PC-9 (cell line): ENCODE measurements at places on chromosomes 1 and 21. TPM values are rescaled to one million over a fixed set of nuclear protein-coding genes. Genes with fewer than 3 reads are reported as not detected.

GRCh38 chr1:201376464-201377374, 761 bp downstream of the TNNT2 start:
- peak; percentile 63 for DNase-seq
- peaks cover 7% of the 10 kb centered on the region; the same call in 1 of the 2 replicates for H3K4me1 ChIP-seq
- H3K36me3 ChIP-seq = no peaks in the 10 kb centered on the region
- H3K27me3 ChIP-seq = peaks cover 42% of the 10 kb centered on the region
- H3K4me3 ChIP-seq = no peak overlapping the region
- H3K27ac ChIP-seq = no peak overlapping the region

DNA sequence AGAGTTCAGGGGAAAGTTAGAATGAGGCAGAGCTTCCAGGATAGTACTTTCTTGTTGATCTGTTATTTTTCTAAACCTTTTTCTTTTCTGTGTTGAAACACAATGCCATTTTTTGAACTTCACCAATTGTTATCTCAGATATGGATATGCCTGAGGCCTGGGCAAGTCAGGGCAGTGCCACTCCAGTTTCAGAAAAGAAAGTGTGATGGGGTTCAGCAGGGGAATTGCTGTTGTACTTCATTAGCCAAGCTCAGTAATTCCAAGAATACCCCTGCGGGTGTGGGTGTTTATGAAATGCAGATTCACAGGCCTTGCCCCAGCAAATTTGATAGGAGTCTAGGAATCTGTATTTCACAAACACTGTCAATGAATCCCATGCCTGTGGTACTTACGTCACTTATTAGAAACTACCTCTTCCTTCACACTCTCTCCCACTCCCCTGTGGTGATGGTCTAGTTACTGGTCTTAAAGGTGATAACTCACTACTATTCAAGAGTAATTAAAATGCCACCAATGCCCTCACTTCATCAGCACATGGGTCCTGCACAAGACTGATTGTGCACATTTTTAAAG, 142.3 kb downstream of the PBX1 start:
- no peak overlapping the region for H3K4me3 ChIP-seq
- no peak for DNase-seq
- no peak overlapping the region for H3K27ac ChIP-seq
- H3K4me1 ChIP-seq = peaks cover 34% of the 10 kb centered on the region
- H3K36me3 ChIP-seq = no peaks in the 10 kb centered on the region

- no peaks in the 10 kb centered on the region for H3K4me1 ChIP-seq
- no peak for DNase-seq
- H3K27me3 ChIP-seq = peaks cover 20% of the 10 kb centered on the region; the same call in 1 of the 2 replicates
- no peak overlapping the region for H3K4me3 ChIP-seq
- no peaks in the 10 kb centered on the region for H3K36me3 ChIP-seq
Observed at GRCh38 chr1:181425566-181425965, 57.8 kb upstream of the CACNA1E start.

CYP4X1 gene
- not detected in 2 replicates for total RNA-seq

ANGPTL3 gene
- not detected in 2 replicates for total RNA-seq

DNA sequence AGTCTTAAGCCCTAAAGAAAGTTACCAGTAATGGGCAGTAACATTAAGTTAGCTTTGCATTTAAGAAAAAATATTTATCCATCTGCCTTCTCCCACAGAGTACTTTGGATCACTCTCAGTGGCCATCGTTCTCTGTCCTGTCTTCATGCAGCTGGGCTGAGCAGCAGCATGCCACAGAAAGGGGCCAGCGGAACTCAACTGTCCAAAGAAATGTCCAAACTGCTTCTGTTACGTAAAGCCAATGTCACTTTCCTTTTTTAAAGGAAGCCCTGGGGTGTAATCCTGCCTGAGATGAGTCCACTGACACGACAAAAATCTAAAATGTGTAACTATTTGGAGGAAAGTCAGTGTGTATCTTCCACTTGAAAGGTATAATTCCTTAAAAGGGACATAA, 291.6 kb downstream of the SMYD3 start:
- H3K27me3 ChIP-seq = no peaks in the 10 kb centered on the region
- H3K27ac ChIP-seq = no peak overlapping the region
- H3K4me1 ChIP-seq = no peaks in the 10 kb centered on the region
- no peak for DNase-seq
- no peaks in the 10 kb centered on the region for H3K36me3 ChIP-seq

DNA sequence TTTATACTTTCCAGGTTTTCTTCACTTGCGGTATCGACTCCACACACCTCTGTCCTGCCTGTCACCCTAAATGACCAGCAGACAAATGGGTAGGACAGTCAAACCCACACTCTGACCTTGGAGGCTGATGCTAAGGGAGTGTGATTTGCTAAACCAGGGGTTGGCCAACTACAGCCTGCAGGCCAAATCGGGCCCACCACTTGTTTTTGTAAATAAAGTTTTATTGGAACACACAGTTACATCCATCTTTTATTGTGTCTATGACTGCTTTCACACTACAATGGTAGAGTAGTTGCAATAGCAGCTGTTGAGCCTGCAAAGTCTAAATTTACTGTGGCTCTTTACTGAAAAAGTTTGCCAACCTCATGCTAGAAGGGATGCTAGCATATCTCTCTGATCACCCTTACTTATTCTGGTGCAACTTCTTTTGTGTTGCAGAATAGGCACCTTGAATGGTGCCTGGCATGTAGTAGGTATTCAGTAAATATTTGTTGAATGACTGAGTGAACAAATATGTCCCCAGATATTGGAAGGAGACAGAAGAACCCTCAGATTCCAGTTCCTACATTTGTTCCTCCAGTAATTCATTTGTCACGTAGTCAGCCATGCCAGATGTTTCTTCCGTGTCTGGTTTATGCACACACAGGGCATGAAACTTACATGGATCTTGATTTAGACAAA, 18.6 kb downstream of the IFNGR2 start:
- H3K36me3 ChIP-seq = 0 out of 2 replicates have a peak, but pooled peaks cover 10% of the 10 kb centered on the region
- H3K27me3 ChIP-seq = no peaks in the 10 kb centered on the region
- no peak overlapping the region for H3K4me3 ChIP-seq
- DNase-seq = peak; percentile 43

PROK1 gene
- not detected in 2 replicates for total RNA-seq

GRCh38 chr1:163604896-163605295, 283.1 kb downstream of the NUF2 start:
- no peaks in the 10 kb centered on the region for H3K36me3 ChIP-seq
- H3K27me3 ChIP-seq = no peaks in the 10 kb centered on the region
- no peak overlapping the region for H3K27ac ChIP-seq

CELA2A gene
- total RNA-seq = not detected in 2 replicates

KCNJ15 gene
- not detected in 2 replicates for total RNA-seq

SH2D5 gene
- 1.1 and 1.5 TPM in 2 replicates for total RNA-seq

S100A9 gene
- total RNA-seq = 2.1 and 4.3 TPM in 2 replicates

GRCh38 chr1:107138166-107138565, 2.7 kb upstream of the NTNG1 start:
- H3K4me1 ChIP-seq = no peaks in the 10 kb centered on the region
- no peak overlapping the region for H3K4me3 ChIP-seq
- peaks cover 3% of the 10 kb centered on the region; the same call in 1 of the 2 replicates for H3K27me3 ChIP-seq

DNA sequence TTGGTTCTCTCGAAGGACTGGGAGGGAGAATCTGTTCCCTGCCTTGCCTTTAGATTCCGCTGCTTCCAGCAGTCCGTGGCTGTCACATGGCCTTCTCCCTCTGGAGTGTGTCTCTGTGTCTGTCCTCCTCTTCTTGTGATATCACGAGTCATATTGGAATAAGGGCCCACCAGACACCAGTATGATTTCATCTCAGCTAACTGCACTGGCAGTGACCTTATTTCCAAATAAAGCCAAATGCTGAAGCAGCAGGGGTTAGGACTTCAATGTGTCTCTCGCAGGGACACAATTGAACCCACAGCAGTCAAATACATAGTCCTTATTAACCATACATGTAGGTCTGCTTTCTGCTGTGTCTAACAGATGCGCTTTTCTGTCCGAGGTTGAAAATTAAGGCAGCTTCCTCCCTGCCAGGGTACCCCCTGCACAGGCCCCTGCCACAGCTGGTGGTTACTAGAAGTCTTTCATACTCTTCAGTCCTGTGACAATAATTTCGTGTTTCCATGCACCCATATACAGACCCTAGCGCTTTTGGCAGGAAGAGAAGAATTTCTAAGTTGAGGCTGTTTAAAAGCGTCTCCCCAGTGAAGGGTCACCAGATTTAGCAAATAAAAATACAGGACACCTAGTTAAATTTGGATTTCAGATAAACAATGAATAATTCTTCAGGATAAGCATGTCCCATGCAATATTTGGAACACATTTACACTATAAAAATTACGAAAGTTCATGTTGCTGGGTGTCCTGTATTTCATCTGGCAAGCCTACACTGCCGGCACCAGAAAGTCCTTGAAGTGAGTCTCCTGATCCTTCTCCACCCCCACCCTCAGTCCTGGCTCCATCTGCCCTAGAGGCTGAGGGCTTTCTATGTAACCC, 182.1 kb downstream of the ETS2 start:
- no peak for DNase-seq
- H3K4me3 ChIP-seq = no peak overlapping the region
- no peaks in the 10 kb centered on the region for H3K4me1 ChIP-seq
- no peak overlapping the region for H3K27ac ChIP-seq

- H3K4me1 ChIP-seq = peaks cover 74% of the 10 kb centered on the region
- peaks cover 31% of the 10 kb centered on the region for H3K36me3 ChIP-seq
- DNase-seq = no peak
- H3K27ac ChIP-seq = peak overlapping the region; percentile 75
- no peaks in the 10 kb centered on the region for H3K27me3 ChIP-seq
Observed at GRCh38 chr1:223654083-223654482, 11.4 kb downstream of the CAPN8 start.

- no peak overlapping the region for H3K27ac ChIP-seq
- H3K4me3 ChIP-seq = no peak overlapping the region
- no peaks in the 10 kb centered on the region for H3K27me3 ChIP-seq
- 0 out of 2 replicates have a peak, but pooled peaks cover 5% of the 10 kb centered on the region for H3K4me1 ChIP-seq
- H3K36me3 ChIP-seq = no peaks in the 10 kb centered on the region
Observed at GRCh38 chr1:68359045-68359444, 90.7 kb downstream of the RPE65 start.

DNA sequence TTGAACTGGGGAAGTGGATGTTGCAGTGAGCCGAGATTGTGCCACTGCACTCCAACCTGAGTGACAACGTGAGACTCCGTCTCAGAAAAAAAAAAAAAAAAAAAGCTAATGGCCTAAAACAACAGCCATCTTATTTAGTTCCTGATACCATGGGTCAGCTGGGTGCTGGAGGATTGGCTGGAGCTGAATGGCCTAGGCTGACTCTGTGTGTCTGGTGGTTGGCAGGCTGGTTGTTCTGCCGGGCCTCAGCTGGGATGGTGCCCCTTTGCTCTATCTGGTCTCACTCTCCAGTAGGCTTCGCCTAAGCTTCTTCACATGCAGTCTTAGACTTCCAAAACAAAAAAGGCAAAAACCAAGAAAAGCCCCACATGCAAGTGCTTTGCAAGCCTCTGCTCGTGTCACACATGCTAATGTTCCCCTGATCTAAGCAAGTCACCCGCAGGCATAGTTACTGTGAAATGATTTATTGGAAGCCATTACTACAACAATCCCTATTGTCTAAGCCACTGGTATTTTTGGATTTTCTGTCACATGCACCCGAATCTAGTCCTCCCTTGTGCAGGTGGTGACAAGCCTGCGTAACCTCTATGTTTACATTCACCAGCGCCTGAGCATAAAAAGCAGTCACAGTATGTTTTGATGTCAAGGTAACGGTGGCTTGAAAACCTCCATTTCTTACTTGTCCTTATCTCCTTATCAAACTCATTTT, 39.6 kb upstream of the KANK4 start:
- H3K4me3 ChIP-seq = no peak overlapping the region
- peaks cover 6% of the 10 kb centered on the region; the same call in 1 of the 2 replicates for H3K4me1 ChIP-seq
- no peaks in the 10 kb centered on the region for H3K36me3 ChIP-seq
- H3K27ac ChIP-seq = no peak overlapping the region

SON gene
- total RNA-seq = 131 and 158 TPM in 2 replicates

DNA sequence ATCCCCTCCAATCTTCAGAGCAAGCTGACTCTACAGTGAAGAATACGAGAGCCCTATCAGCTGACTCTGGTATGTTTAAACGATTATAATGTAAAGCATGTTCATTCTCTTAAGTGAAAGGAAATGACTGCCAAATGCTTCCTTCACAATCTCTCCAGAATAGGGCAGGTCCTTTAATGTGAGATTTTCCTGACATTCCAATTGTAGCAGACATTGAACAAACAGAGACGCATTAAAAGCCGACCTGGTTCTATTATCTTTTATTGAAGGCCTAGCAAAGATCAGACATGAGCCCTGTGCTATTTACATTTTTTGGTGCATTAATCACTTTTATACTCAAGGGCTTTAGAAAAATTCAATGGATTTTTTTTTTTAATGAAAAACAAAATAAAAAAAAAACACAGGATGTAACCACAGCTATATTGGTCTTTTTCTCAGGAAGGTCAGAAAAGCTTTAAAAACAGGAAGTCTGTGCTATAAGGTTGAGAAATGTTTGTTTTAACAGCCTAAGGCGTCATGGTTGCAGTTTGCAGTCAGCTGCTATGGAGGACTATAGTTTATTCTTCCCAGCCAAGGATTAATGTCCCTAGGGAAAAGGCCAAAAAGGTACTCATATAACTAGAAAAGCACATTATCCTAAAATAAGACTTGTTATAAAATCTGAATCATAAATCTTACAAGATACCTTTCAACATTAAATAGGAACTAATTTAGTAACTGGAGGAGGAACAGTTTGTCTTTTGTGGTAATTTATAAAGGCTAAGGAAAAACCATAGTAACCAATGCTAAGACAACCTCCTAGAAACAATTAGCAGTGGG, 104.8 kb downstream of the RERE start:
- peak overlapping the region; percentile 30; the same call in 1 of the 2 replicates for H3K4me3 ChIP-seq
- peaks cover 33% of the 10 kb centered on the region for H3K4me1 ChIP-seq
- DNase-seq = peak; percentile 5

OR2L8 gene
- not detected in 2 replicates for total RNA-seq

- no peak overlapping the region for H3K4me3 ChIP-seq
- H3K27ac ChIP-seq = no peak overlapping the region
- DNase-seq = no peak
- H3K27me3 ChIP-seq = no peaks in the 10 kb centered on the region
- peaks cover 61% of the 10 kb centered on the region for H3K36me3 ChIP-seq
Observed at GRCh38 chr1:95245029-95245428, 11.0 kb downstream of the RWDD3 start.

C8B gene
- not detected in 2 replicates for total RNA-seq

OR10X1 gene
- not detected in 2 replicates for total RNA-seq

- no peak for DNase-seq
- peaks cover 2% of the 10 kb centered on the region; the same call in 1 of the 2 replicates for H3K36me3 ChIP-seq
- no peak overlapping the region for H3K27ac ChIP-seq
- no peak overlapping the region for H3K4me3 ChIP-seq
Observed at GRCh38 chr1:17045634-17046333, 8.0 kb downstream of the SDHB start.

DNA sequence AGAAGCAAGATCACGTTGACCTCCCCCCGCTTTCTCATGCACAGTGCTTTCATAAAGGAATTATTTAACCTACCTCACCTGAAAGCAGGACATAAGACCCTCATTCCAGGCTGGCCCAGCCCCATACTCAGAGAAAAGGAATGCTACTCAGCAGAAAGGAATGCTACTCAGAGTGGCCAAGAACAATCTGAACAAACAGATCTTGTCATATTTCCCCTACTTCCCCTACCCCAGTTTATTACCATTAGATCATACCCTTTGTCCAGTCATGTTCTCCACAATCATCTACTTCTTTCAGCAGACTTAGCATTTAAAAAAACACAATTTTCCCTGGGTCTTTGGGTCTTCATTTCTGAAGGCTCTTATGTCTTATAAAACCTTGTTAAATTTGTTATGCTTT, 89.8 kb downstream of the SLC16A1 start:
- H3K36me3 ChIP-seq = no peaks in the 10 kb centered on the region
- DNase-seq = peak; percentile 91
- H3K4me3 ChIP-seq = no peak overlapping the region
- H3K27me3 ChIP-seq = no peaks in the 10 kb centered on the region
- peaks cover 49% of the 10 kb centered on the region for H3K4me1 ChIP-seq
- peak overlapping the region; percentile 67 for H3K27ac ChIP-seq
